Stimulated activated naive CD8-positive, alpha-beta T cell treated with anti-CD3 and anti-CD28 coated beads, Interleukin-15, Interleukin-2, amounts not matched to agents 100 U/mL and 50 U/mL, for 24 hours (primary cell): ENCODE measurements at places on chromosomes 1 and 21.

- no peak for DNase-seq
These were observed 19.0 kb downstream of the CYB5RL start for GRCh38 chr1:54180701-54181360.

- DNase-seq: no peak
These were observed 27.9 kb downstream of the RBM11 start for GRCh38 chr21:14243874-14244273.

DNA sequence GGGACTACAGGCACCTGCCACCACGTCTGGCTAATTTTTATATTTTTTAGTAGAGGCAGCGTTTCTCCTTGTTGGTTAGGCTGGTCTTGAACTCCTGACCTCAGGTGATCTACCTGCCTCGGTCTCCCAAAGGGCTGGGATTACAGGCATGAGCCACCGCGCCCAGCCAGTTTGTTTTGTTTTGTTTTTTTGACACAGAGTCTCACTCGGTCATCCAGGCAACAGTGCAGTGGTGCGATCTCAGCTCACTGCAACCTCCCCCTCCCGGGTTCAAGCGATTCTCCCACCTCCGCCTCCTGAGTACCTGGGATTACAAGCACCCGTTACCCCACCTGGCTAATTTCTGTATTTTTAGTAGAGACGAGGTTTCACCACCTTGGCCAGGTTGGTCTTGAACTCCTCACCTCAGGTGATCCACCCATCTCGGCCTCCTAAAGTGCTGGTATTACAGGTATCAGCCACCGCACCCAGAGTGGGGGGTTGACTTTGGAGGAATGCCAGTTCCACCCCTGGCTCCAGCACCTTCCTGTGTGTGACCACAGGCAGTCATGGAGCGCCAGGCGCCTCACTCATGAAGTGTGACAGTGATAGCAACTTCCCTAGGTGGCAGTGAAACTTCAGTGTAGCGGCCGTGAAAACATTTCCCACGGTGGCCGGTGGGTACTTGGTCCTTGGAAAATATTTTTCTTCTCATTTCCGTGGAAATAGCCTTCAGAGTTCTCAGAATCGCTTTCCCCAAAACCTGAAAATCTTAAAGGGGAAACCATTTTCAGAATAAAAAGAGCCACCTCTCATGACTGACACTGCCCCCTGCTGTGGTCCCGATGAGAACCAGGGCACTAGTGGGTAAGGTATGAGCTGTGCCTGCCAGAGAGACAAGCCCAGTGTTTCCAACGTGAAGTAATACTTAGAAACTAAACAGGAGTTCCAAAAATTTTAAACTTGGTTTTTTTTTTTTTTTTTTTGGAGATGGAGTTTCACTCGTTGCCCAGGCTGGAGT is 48.6 kb downstream of the WDR4 start:
- peak; percentile 41 for DNase-seq

DNA sequence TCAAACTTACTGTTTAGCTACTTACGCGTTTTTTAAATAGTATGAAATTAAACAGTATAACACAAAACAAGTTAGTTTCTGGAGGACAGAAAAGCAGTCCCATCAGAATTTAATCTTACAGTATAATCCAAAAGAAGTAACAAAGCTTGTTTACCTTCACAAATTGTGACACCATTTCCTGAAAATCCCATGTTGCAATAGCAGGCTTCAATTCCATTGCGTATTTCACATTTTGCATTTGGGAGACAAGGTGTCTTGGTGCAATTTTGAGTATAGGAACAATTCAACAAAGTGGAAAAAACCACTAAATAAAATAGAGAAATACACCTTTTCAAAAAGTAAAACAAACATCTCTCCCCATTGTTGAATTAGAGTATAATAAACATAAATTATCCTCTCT is 1.6 kb downstream of the ADGRL4 start:
- DNase-seq: no peak

DNA sequence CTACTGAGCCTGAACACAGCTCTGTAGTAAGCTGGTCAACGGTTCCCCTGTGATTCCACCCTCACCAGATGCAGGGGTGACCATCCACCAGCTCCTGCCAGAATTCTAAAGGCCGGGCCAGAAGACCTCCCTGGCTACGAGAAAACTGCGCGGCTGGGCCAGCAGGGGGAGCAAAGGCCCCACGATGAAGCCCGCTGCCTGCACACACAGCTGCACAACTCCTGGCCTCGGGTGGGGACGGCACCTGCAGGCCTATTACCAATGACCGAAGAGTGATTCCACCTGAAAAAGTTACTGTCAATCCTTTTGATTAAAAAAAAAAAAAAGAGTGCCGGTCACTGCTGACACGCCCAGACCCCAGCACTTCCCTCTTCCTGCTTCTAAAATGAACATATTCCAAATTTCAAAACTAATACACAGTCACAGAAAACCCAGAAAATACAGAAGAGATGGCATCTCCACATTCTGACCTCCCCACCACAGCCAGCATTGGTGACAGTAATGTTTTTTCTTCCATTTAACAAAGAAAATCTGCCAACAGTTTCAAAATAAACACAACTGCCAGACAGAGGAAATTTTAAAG is 49.8 kb upstream of the RIPK4 start:
- DNase-seq: peak; percentile 66

GRCh38 chr1:224644553-224645154 is 28.5 kb downstream of the CNIH3 start:
- DNase-seq: peak; percentile 58

- no peak for DNase-seq
These were observed 496.9 kb downstream of the NEGR1 start for GRCh38 chr1:71785450-71785849.

- DNase-seq: no peak
These were observed 42.8 kb downstream of the SMG7 start for GRCh38 chr1:183515002-183515689.

GRCh38 chr21:46151989-46152926 is 3.1 kb downstream of the FTCD start:
- peak; percentile 0 for DNase-seq

DNA sequence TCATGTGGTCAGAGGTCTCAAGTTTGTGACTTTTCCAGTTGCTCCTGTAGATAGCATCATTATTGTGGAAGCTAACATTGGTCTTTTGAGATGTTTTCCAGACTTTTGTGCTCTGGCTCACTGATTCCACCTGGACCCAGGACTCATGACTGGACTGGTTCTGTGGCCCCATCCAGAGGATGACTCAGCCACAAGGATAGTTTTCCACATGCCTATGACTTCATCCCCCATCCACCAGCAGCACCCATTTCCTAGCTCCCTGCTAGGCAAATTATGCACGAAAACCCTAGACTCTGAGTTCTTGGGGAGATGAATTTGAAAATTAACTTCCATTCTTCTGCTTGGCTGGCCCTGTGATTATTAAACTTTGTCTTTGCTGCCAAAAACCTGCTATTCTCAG is 949.3 kb downstream of the MRPL39 start:
- DNase-seq: no peak

DNA sequence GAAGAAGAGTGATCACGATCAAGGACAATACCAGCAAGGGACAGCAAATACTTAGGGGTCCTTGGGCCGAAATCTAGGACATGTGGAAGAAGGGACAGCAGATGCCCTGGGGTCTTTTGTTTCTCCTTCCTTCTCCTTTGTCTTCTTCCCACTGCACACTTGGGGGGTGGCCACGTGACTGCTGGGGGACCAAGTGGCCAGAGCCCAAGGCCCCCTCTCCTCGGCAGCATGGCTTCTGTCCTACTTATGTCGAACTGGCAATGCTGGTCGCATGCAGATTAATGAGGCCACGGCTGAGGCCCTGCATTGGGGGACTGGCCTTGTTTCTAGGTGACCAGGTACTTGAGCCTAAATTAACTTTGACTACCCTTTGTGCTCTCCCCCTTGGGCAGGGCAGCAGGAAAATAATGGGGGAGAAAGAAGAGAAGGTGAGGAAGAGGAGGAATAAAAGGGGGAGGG is 83.0 kb downstream of the GRIK3 start:
- DNase-seq: no peak

DNA sequence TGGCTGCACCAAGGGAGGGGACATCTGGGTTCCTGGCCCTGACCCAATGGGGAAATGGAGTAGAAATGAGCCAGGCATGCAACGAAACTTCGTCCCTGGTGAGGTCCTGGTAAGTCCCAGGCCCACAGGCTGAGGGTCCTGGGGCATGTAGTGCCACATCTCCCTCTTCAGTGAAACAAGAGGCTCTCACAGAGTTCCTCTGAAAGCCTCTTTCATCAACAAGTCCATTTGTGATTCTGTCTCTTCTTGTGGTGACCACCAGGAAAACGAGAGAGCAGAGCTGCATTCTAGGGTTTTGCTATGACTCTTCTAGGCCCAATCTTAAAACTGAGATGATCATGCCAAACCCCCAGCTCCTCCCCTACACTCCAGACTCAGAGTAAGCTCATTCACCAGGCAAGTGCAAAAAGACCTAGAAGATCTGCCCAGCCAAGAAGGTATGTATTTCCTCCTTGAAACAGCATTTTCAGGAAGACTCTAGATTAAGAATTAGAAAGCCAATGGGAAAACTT is 24.3 kb upstream of the RNF220 start:
- DNase-seq: no peak

GRCh38 chr1:46622344-46622743 is 5.7 kb upstream of the MOB3C start:
- DNase-seq: no peak

DNA sequence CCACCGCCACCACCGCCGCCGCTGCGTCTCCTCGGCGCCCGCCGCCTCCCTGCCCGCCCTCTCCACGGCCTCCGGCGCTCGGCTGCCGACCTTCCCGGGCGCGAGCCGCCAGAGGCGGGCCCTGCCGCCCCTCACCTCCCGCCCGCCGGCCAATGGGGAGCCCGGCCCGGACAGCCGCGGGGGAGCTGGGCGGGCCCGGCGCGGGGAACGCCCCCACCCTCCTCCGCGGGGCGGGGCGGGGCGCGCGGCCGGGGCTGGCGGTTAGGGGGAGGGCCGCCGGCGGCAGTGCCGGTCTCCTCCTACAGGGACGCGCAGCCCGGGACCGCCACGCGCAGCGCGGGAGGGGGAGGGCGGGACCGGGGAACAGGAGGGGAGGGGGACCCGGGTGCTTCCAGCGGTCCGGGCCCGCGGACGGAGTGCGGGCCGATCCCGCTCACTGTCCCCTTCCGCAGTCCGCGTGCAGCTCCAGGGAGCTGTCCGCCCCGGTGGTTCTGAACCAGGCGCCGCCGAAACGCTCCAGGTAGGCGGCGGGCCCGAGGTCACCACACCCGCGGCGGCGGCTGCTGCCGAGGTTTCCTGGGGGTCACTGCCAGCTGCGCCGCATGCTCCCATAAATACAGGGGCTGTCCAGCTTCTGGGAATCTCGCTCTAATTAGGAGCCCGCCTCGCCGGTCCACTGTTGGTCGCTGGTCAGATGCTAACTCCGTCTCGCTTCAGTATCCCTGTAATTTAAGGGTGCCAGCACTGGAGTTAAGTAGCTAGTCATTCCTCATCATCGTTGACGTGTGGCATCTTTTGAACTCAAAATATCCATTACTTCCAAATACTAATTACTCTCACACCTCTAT is at the start of gene PGBD5:
Gene PGBD5, minus strand, starts transcription at position 87 of the 848 bp plus-strand sequence. CDS start 404 bp downstream, outside the sequence.
- DNase-seq: peak; percentile 73

GRCh38 chr1:226821719-226822085 is 48.7 kb upstream of the PSEN2 start:
- DNase-seq: no peak

DNA sequence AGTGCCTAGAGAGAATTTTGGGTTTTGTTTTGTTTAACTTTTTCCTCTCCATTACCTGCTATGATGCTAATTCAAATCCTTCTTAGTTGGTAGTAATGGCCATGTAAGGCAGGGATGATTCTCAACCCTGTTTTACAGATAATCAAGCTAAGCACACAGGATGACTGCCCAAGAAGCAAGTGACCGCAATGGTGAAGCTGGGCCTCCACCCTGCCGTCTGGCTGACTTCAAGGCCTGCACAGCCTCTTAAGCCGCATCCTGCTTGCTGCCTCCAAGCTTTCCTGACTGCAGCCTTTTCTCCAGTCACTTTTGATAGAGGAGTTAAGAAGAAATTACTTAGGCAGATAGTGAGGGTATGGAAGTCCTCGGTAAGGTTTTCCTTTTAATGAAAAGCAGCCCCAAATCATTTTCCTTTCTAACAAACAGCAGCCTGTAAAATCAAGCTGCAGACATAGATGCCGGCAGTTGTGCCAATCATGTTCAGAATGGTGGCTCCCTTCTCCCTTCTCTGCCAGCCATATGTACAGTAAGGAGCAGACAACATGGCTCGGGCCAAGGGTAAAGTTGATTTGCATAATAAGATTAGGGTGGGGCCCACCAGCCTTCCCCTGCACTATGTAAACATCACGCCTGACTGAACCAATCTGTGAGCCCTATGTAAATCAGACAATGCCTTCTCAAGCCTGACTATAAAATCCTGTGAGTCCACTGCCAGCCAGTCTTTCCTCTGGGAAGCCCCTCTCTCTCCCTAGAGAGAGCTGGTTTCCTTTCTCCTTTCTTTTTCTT is 8.8 kb upstream of the CTBS start:
- DNase-seq: no peak

- no peak for DNase-seq
These were observed 99.2 kb upstream of the BTG3 start for GRCh38 chr21:17711896-17712295.

DNA sequence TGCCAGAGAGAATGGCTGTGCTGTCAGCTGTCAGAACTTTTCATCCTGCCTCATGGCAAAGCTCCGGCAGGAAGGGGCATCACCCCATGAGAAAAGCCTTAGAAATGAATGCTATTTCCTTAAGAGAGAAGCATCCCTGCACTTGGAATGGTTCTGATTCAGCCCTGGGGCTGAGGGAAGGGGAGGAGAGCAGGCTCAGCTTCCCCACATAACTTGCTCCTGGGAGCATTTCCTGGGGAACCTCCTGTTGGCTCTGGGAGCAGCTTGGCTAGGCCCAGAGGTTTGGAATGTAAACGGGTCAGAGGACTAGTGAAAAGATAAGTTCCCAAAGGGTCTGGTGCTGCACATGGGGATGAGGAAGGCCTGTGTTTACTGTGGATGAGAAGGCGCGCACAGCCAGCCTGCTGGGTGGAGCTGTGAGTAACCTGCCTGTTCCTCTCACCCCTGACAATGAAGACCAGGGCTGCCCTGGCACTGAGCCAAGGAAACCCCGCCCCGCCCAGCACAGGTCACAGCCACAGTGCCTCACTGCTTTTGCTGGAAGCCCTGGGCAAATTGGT is 5.0 kb downstream of the PRELP start:
- peak; percentile 29 for DNase-seq

DNA sequence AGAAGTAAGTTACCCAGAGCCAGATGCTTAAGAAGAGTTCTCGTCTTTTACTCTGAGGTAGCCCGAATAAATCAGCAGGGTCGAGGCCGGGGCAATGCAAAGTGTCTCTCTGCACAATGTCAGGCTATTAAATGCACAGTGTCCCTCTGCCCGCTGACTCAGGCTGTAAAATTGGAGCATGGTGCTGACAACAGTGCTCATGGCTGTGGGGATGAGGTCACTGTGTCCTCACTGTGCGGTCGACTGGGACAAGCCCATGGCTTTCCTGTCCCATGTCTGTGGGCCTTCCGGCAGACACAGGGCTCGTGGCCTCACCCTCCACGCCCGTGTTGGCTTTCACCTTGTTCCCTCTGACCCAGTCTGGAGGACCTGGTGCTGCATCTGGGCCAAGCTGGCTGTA is 14.6 kb upstream of the SLC2A1 start:
- DNase-seq: no peak

GRCh38 chr1:21914880-21915640 is 22.1 kb downstream of the HSPG2 start:
- DNase-seq: no peak
